ENCODE measurements at places on chromosomes 3 and 15.

GRCh38 chr15:58066042-58066867, 744 bp upstream of the ALDH1A2 start:
- no peaks in the 10 kb centered on the region for H3K36me3 ChIP-seq
- H3K4me3 ChIP-seq, result peak overlapping the region; percentile 71
- no peak overlapping the region for H3K27ac ChIP-seq
- peaks cover 13% of the 10 kb centered on the region for H3K4me1 ChIP-seq
- peaks cover 26% of the 10 kb centered on the region for H3K27me3 ChIP-seq
- DNase-seq, result no peak

DNA sequence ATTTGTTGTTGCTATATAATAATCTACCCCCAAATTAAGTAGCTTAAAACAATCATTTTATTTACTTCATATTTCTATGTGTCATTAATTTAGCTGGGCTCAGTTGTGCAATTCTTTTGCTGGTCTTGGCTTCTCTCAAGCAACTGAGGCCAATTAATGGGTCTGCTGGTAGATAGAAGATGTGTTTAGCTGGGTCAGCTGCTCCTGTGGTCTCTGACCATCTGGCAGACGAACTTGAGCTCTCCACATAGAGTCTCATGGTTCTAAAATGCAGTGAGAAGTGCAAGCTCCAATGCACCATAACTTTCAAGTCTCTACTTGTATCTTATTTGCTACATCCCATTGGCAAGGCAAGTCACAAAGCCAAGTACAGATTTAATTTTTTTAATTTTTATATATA, 515.6 kb downstream of the ZIC1 start:
- H3K4me1 ChIP-seq, result no peaks in the 10 kb centered on the region
- no peak for DNase-seq
- no peak overlapping the region for H3K27ac ChIP-seq

GRCh38 chr3:85180-85579, 111.4 kb upstream of the CHL1 start:
- DNase-seq, result no peak
- no peaks in the 10 kb centered on the region for H3K27me3 ChIP-seq
- H3K36me3 ChIP-seq, result no peaks in the 10 kb centered on the region
- H3K4me3 ChIP-seq, result no peak overlapping the region

DNA sequence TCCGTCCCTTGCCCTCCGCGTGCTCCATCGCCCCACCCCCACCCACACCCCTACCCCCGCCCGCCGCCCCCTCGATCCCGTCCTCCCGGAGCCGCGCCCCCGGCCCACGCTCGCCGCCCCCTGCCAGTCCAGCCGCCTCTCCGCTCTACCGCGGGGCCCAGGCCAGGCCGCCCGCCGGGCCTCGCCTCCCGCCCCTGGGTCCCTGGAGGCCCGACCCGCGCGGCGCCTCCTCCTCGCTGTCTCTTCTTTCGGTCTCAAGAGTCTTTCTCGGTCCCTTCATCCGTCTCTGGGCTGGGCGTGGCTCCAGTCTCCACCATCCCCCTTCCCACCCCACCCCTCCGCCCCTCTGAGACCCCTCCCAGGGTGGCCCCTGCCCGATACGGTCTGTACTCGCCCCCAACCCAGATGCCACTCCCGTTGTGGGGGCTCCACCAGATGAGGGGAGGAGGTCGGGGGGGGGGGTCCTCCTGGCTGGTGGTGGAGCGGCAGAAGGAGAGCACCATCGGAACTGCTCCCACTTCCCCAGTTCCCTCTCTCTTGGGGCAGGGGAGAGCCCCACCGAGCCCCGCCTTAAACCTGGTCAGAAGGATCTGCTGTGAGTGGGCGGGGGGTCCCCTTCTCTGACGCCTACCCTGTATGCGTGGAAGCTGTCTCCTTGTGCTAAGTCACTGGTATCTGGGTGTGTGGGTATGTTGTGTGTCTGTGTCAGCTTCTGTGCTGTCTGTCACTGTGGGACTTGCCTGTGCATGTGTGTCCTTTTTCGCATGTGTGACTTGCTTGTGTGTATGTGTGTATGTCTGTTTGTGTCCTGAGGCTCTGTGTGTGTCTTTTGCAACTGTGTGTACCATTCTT, 1.0 kb downstream of the PRKCD start:
- no peak for DNase-seq
- H3K27me3 ChIP-seq, result no peaks in the 10 kb centered on the region
- peak overlapping the region; percentile 79 for H3K27ac ChIP-seq
- H3K4me3 ChIP-seq, result peak overlapping the region; percentile 95

DNA sequence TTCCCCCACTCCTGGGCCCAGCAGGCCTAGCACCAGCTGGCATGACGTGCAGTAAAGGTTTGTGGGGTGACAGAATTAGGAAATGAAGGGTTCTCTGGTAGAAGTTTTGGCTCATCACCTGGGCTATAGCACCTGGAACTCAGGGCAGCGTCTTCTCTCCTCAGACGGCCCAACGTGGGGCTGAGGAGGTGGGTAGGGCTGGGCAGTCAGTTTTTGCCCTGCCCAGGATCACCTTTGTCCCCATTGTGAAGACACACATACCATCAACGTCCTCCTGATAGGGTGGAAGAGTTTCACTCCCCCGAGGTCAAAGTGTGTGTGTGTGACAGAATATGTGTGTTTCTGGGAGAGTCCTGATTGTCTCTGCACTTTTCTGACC, 12.1 kb downstream of the KBTBD13 start:
- H3K36me3 ChIP-seq, result no peaks in the 10 kb centered on the region
- peak overlapping the region; percentile 96 for H3K27ac ChIP-seq
- no peaks in the 10 kb centered on the region for H3K27me3 ChIP-seq
- DNase-seq, result no peak
- H3K4me1 ChIP-seq, result peaks cover 96% of the 10 kb centered on the region
- no peak overlapping the region for H3K4me3 ChIP-seq

DNA sequence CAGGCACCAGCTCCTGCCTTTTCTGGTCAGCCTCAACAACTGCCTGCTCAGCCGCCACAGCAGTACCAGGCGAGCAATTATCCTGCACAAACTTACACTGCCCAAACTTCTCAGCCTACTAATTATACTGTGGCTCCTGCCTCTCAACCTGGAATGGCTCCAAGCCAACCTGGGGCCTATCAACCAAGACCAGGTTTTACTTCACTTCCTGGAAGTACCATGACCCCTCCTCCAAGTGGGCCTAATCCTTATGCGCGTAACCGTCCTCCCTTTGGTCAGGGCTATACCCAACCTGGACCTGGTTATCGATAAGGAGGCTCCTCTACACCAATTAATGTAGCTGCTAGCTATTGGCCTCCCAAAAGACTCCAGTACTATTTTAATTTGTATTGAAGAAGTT, 38.9 kb downstream of the TFG start:
- H3K4me1 ChIP-seq, result peaks cover 13% of the 10 kb centered on the region
- H3K4me3 ChIP-seq, result no peak overlapping the region
- H3K27ac ChIP-seq, result no peak overlapping the region
- H3K36me3 ChIP-seq, result peaks cover 8% of the 10 kb centered on the region
- H3K27me3 ChIP-seq, result no peaks in the 10 kb centered on the region

- no peaks in the 10 kb centered on the region for H3K27me3 ChIP-seq
- no peak for DNase-seq
- H3K36me3 ChIP-seq, result peaks cover 27% of the 10 kb centered on the region
- H3K27ac ChIP-seq, result no peak overlapping the region
Observed at GRCh38 chr15:89199746-89200145, 21.6 kb downstream of the RLBP1 start.

- H3K27me3 ChIP-seq, result no peaks in the 10 kb centered on the region
- H3K4me3 ChIP-seq, result no peak overlapping the region
- no peaks in the 10 kb centered on the region for H3K36me3 ChIP-seq
Observed at GRCh38 chr3:22495241-22495640, 707.9 kb upstream of the UBE2E2 start.

DNA sequence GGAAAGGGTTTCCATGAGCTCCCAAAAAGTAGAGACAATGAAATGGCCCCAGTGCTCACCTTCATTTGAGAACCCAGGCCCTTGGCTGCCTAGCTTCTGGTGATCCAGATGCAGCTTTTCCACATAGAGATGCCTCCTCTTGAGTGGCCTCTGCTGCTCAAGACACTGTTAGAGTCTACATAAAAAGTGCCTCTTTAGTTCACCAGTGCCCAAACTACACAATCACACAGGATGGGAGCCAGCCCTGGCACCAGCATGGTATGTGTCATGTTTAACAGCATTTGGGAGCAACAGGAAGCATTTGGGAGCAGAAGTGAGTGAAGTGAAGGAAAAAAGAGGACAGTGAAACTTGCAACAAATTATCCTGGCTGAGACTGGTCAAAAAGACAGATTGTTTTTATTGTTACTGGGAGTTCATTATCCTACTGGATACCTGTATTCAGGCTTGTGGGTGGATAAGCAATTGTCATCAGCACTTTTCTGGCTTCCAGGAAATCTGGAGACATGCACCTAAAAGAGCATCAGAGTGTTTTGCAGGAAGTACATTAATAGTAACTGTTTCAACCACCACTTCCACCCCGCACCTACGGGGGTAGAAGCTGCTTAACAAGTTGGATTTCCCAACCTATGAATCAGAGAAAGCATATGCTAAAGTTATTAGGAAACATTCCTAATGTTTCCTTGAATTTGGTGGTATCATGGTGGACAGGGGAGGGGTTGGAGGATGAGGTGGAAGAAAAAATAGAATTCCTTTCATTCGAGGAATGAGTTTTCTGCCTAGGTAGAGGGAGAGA, 416.2 kb downstream of the IGSF11 start:
- no peaks in the 10 kb centered on the region for H3K36me3 ChIP-seq
- H3K4me1 ChIP-seq, result no peaks in the 10 kb centered on the region
- no peak for DNase-seq
- no peaks in the 10 kb centered on the region for H3K27me3 ChIP-seq
- no peak overlapping the region for H3K27ac ChIP-seq
- H3K4me3 ChIP-seq, result no peak overlapping the region

- H3K27ac ChIP-seq, result peak overlapping the region; percentile 2
- H3K27me3 ChIP-seq, result no peaks in the 10 kb centered on the region
- peaks cover 28% of the 10 kb centered on the region for H3K4me1 ChIP-seq
- no peak overlapping the region for H3K4me3 ChIP-seq
- no peak for DNase-seq
Observed at GRCh38 chr15:58724466-58724865, 25.0 kb downstream of the ADAM10 start.

GRCh38 chr15:38176155-38176554, 76.5 kb upstream of the SPRED1 start:
- no peak overlapping the region for H3K27ac ChIP-seq
- no peaks in the 10 kb centered on the region for H3K4me1 ChIP-seq
- H3K27me3 ChIP-seq, result no peaks in the 10 kb centered on the region
- H3K36me3 ChIP-seq, result no peaks in the 10 kb centered on the region

DNA sequence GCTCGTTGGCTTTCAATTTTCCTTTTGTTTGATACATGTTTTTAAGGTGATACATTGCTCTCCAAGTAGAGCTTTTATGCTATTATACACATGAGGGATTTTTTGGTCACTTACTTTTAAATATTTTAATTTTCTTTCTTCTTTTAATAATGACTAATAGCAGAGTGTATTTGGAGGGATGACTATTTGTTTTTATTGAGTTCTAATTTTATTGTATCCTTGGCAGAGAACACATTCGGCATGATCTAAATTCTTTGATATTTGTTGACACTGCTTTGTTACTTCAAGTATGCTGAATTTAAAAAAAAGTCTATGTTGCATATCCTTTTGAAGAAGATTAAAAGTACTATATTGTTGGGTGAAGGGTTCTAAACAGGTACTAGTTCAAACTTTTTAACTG, 149.9 kb upstream of the PDZRN3 start:
- H3K4me3 ChIP-seq, result no peak overlapping the region
- H3K27me3 ChIP-seq, result no peaks in the 10 kb centered on the region
- DNase-seq, result no peak

- H3K27me3 ChIP-seq, result no peaks in the 10 kb centered on the region
- peaks cover 9% of the 10 kb centered on the region for H3K4me1 ChIP-seq
- no peaks in the 10 kb centered on the region for H3K36me3 ChIP-seq
- no peak overlapping the region for H3K27ac ChIP-seq
- no peak for DNase-seq
Observed at GRCh38 chr3:128875556-128876120, 3.8 kb upstream of the ACAD9 start.

- no peaks in the 10 kb centered on the region for H3K4me1 ChIP-seq
- no peak for DNase-seq
- H3K27ac ChIP-seq, result no peak overlapping the region
- H3K27me3 ChIP-seq, result no peaks in the 10 kb centered on the region
- no peak overlapping the region for H3K4me3 ChIP-seq
Observed at GRCh38 chr3:66093981-66094380, 55.3 kb upstream of the MAGI1 start.

DNA sequence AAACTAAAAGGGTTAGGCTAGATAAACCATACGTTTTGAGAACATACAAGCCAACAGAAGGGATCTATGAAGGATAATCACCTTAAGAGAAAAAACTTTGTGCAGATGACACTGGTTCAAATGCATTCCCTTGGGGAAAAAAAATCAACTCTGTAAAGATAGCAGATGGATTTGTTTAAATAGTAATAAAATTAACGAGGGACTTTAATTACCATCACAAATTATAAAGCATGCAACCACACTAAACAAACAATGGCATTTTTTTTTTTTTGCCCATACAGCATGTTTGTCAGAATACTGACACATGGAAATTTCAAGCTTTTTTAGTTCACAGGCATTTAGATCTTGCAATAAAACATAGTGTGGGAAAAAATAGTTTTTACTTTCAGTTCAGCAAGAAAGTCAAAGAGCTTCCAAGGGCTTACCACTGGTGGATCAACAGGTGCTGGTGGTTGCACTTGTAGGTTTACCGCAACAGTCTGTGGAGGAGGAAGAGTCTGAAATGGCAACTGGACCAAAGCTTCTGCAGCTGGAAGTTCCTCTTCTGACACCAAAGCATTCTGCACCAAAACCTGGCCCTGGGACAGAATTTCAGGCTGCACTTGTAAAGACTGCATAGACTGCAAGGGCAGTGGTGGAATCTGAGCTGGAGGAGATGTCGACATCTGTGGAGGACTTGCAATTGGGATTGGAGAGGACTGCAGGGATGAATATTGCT, 53.1 kb downstream of the PHC3 start:
- H3K36me3 ChIP-seq, result peaks cover 24% of the 10 kb centered on the region

GRCh38 chr3:49428752-49429080, 408 bp downstream of the NICN1 start:
- H3K4me3 ChIP-seq, result peak overlapping the region; percentile 81
- peak overlapping the region; percentile 90 for H3K27ac ChIP-seq
- H3K27me3 ChIP-seq, result no peaks in the 10 kb centered on the region
